ENCODE measurements at places on chromosomes 7 and 10.

- DNase-seq = no peak
Observed at GRCh38 chr7:66169616-66170015, 35.5 kb upstream of the TPST1 start.

DNA sequence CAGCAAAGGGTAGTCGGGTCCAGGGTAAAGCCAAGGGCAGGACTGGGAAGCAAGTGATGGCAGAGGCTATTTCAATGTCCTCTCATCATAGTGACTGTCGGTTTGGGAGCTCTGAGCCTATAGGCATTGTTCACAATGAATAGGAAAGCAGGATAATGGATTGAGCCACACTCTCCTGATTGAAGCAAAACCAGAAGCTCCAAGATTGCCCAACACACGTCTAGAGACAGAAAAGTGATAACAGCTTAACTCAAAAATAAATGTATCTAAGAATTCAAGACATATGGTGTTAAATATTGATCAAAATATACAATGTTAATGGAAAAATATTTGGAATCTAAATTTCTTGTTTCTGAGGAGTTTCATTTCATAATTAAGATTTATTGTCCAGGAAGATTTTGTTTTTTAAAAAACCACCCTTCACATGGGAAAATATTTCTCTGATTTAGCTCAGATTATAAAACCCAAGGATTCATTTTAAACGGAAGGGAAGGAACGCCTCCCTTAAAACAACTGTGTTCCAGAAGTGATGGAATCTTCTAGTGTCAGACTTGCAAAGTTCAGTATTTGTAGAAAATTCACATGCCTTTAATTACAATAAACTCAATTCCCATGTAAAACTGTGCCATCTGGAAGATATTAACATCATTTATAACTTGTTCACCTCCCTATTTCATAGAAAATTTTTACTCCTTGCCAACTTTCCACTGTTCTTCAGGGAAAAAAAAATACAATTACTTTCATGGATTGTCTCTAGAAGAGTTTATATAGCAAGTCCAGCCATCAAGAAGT lies 54.5 kb downstream of the NRP1 start:
- DNase-seq = no peak

DNA sequence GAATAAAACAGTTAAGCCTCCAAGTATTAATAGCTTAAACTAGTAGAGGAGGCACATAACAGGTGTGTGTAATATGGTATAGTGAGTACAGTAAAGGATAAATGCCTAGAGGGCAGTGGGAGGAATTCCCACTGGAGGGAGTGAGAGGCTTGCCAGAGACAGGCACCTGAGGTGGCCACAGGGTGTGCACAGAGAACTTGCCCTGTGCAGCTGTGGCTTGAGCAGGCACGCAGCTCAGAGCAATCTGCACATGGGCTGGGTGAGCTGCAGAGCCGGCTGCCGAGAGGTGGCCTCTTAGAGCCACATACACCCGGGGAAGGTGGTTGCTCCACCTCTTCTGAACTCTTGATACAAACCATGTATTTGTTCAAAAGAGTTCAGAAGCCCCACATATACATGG lies 237.1 kb downstream of the COBL start:
- no peak for DNase-seq

DNA sequence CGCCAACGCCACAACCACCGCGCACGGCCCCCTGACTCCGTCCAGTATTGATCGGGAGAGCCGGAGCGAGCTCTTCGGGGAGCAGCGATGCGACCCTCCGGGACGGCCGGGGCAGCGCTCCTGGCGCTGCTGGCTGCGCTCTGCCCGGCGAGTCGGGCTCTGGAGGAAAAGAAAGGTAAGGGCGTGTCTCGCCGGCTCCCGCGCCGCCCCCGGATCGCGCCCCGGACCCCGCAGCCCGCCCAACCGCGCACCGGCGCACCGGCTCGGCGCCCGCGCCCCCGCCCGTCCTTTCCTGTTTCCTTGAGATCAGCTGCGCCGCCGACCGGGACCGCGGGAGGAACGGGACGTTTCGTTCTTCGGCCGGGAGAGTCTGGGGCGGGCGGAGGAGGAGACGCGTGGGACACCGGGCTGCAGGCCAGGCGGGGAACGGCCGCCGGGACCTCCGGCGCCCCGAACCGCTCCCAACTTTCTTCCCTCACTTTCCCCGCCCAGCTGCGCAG lies 424 bp downstream of the EGFR start:
- no peak for DNase-seq

DNA sequence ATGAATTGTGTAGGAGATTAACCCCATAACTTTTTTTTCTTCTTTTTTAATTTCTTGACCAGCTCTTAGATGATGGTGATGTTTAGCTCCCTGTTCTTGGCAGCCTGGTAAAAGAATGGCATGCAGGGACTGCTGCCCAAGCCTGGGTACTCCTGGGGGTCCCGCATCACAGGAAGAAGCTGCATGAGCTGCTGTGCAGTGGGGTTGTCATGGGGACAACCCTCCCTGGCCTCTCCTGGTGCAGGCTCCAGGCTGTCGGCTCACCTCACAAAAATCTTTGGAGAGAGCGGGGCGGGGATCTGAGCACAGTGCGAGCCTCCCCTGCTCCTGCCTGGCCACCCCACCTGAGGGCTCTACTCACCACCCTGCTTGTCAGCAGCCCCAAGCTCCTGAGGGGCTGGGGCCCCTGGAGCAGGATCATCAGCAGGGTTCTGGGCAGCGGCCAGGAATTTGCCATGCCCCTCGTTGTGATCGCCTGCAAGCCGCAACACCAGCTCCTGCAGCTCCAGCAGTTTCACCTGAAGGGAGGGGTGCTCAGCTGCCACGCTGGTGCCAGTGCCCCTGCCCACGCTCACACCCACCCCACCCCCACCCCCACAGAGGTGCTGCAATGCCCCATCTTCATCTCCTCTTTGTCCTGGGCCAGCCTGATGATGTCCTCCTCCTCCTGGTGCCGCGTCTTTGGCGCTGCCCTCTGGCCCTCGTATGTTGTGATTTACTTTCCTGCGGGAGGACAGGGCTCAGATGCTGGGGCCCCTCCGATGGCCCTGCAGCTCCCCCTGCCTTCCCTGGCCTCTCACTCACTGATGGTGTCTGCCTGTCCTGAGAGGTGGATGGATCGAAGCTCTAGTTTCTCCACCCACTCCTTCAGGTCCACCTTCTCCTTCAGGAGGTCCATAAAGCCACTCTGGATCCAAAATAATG lies 15.5 kb upstream of the MTPAP start:
- no peak for DNase-seq
